ENCODE measurements at places on chromosomes 4 and X.

GRCh38 chr4:170047771-170048354 lies 21.7 kb upstream of the MFAP3L start:
- peak; percentile 17 for DNase-seq

- no peak for DNase-seq
These were observed 59.2 kb upstream of the TMEM47 start for GRCh38 chrX:34716302-34716701.

GRCh38 chrX:56800801-56801200 lies 71.8 kb downstream of the NBDY start:
- DNase-seq: no peak

DNA sequence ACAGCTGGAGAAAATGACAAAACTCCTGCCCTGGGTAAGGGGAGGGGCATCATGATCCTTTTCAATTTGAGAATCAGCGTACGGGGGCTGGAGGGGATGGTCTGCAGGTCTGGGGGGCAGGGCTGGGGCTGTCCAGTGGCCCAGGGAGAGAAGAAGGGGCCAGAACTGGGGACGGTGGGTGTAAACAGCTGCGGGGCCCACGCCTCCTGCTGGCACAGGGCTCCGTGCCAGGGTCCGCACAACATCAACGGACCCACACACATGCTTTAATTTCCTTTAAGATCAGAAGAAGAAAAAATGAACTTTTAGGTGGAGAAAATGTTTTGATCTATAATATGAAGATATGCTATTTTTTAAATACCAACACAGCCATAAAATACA lies 52.1 kb downstream of the PSAPL1 start:
- DNase-seq: no peak

- no peak for DNase-seq
These were observed 6.9 kb downstream of the PSAPL1 start for GRCh38 chr4:7427831-7428260.

- no peak for DNase-seq
These were observed 97.9 kb downstream of the ARHGEF9 start for GRCh38 chrX:63686878-63687714.

- DNase-seq: no peak
These were observed 560 bp upstream of the TMSB4X start for GRCh38 chrX:12974305-12974795.

DNA sequence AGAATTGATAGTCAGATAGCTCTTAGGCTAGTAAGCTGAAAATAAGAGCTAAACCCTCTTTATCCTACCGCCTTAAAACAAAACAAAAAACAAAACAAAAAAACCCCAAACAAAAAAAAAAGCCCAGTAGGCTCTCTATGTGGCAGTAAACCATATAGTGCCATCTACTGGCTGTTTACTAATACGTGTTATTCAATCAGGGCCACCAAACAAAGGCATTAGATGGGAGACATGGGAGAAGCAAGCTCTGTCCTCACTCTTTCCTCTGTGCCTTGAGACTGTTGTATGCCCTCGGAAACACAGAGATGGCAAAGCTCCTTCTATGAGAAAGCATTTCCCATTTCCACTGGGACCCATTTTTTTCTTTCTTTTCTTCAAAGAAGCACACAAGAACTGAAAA lies 148.8 kb upstream of the MID1 start:
- no peak for DNase-seq

DNA sequence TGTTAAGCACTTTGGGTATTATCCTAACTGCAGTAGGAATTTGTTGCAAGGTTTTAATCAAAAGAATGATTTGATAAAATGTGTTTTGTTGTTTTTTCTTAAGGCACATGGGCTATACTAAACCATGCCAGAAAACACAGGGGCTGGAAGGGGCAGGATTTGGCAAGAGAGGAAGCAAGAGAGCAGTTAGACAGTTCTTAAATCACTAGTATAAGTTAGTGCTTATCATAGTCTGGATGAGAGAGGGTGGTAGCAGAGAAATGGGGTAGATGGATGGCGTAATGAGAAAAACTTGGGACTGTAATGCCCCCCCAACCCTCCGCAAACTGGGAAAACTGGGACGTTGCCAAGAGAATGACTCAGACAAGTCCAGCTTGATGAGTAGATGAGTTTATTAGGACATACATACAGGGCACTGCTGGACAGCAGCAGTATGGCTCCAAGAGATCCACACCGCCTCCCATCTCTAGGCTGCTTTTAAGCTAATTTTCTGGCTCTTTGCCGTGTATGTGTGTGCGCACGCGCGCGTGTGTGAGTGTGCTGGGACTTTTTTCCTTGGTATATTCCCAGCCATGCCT lies 151.5 kb downstream of the PDLIM5 start:
- DNase-seq: no peak
